Panc1 (cell line): ENCODE measurements at places on chromosomes 6 and 20. TPM values are rescaled to one million over a fixed set of nuclear protein-coding genes. Genes with fewer than 3 reads are reported as not detected.

WFDC5 gene
- total RNA-seq, result not detected

FAM184A gene
- 8.7 TPM for total RNA-seq

ILRUN gene
- total RNA-seq, result 62.8 TPM

TCF19 gene
- 21.4 TPM for total RNA-seq

SLC17A1 gene
- not detected for total RNA-seq

THEMIS gene
- 0.05 TPM for total RNA-seq
